ENCODE measurements at places on chromosomes 11 and 22. TPM values are rescaled to one million over a fixed set of nuclear protein-coding genes. Genes with fewer than 3 reads are reported as not detected.

The RBMXL2 gene
- total RNA-seq = not detected

The RBX1 gene
- 63.6 TPM for total RNA-seq

The SAA2 gene
- not detected for total RNA-seq

The PARVA gene
- total RNA-seq = 30.5 TPM

The FXYD6 gene
- total RNA-seq = not detected

The GNAZ gene
- total RNA-seq = 3.1 TPM

The B3GAT1 gene
- not detected for total RNA-seq

The CCDC88B gene
- 1.8 TPM for total RNA-seq

The OR8B8 gene
- total RNA-seq = not detected

The CKAP5 gene
- 104 TPM for total RNA-seq

The PDGFD gene
- 0.39 TPM for total RNA-seq

The CST6 gene
- total RNA-seq = 0.20 TPM

The TNNI2 gene
- total RNA-seq = not detected

The CD248 gene
- 135 TPM for total RNA-seq

The TEX12 gene
- total RNA-seq = 0.20 TPM

The KCNQ1 gene
- total RNA-seq = not detected

The CNTN5 gene
- not detected for total RNA-seq

The MMP11 gene
- 2.9 TPM for total RNA-seq

The BARX2 gene
- not detected for total RNA-seq

The MAP4K2 gene
- 7.0 TPM for total RNA-seq

The PRRG4 gene
- not detected for total RNA-seq

The TMEM132A gene
- total RNA-seq = 6.6 TPM

The GAS2 gene
- total RNA-seq = 1.2 TPM

The RIN1 gene
- total RNA-seq = 68.2 TPM

The PHRF1 gene
- 41.4 TPM for total RNA-seq

The TXN2 gene
- 18.2 TPM for total RNA-seq

The ACRV1 gene
- not detected for total RNA-seq

The XKR3 gene
- not detected for total RNA-seq

The ZC3H7B gene
- 27.2 TPM for total RNA-seq

The DRD2 gene
- total RNA-seq = not detected

The NRXN2 gene
- total RNA-seq = 9.2 TPM

The PLAAT2 gene
- not detected for total RNA-seq

The C22orf42 gene
- total RNA-seq = not detected

The SMIM35 gene
- not detected for total RNA-seq

The DNAL4 gene
- total RNA-seq = 11.4 TPM

The CYTH4 gene
- 0.59 TPM for total RNA-seq

The HEPHL1 gene
- not detected for total RNA-seq

All from subcutaneous preadipocyte (primary cell).